ENCODE measurements at places on chromosomes 2 and 18. TPM values are rescaled to one million over a fixed set of nuclear protein-coding genes. Genes with fewer than 3 reads are reported as not detected.

Gene CFC1
- not detected for total RNA-seq

Gene SCN7A
- not detected for total RNA-seq

Gene LIMS3
- not detected for total RNA-seq

Gene RGPD8
- total RNA-seq, result 16.1 TPM

GRCh38 chr2:101828257-101828656, 130.8 kb downstream of the MAP4K4 start:
- DNase-seq, result no peak
- H3K36me3 ChIP-seq, result peaks cover 56% of the 10 kb centered on the region
- H3K27ac ChIP-seq, result no peak overlapping the region

- no peak overlapping the region for H3K4me3 ChIP-seq
- no peaks in the 10 kb centered on the region for H3K4me1 ChIP-seq
- H3K36me3 ChIP-seq, result no peaks in the 10 kb centered on the region
- H3K27ac ChIP-seq, result no peak overlapping the region
Measured at GRCh38 chr2:31785876-31786275, 205.1 kb upstream of the SRD5A2 start.

DNA sequence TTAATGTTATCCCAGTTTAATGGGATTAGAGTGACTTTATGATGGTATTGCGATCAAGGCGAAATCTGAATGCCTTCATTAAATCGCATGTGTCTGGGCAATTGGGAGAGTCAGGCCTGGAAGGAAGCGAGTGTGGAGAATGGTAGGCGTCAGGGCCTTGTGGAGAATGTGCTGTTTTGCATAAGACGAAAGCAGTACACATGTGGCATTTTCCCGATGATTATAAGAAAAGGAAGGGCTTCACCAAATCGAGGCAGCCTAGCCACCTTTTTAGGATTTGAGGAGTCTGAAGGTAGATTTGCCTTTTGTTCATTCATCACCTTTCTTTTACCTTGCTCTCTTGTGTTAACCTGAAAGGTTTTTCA, 1.0 kb downstream of the ZNF532 start:
- DNase-seq, result no peak
- peaks cover 3% of the 10 kb centered on the region for H3K36me3 ChIP-seq
- H3K27ac ChIP-seq, result no peak overlapping the region
- peaks cover 4% of the 10 kb centered on the region for H3K4me1 ChIP-seq

GRCh38 chr2:121577381-121577780, 46.7 kb downstream of the RNU4ATAC start:
- no peaks in the 10 kb centered on the region for H3K27me3 ChIP-seq
- no peak for DNase-seq
- peaks cover 4% of the 10 kb centered on the region for H3K4me1 ChIP-seq
- H3K27ac ChIP-seq, result no peak overlapping the region
- no peak overlapping the region for H3K4me3 ChIP-seq
- peaks cover 3% of the 10 kb centered on the region for H3K36me3 ChIP-seq

DNA sequence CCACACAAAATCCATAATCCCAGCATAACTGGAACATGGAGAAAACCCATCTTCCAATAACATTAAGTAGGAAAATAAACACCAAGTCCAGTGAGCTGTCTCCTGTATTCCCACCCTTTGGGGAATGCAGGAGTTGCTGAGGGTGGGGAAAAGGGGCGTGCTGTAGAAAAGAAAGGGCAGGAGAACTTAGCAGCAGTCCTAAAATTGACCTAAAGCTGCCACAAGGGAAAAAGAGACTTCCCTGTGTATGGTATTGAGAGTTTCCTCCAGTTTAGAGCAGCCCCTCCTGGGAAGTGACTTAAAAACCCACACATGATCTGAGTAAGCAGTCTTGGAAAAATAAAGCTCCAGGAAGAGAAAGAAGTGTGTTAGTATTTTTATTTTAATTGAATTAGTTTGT, 428.8 kb downstream of the THSD7B start:
- no peak overlapping the region for H3K27ac ChIP-seq
- no peaks in the 10 kb centered on the region for H3K4me1 ChIP-seq
- H3K36me3 ChIP-seq, result no peaks in the 10 kb centered on the region
- H3K27me3 ChIP-seq, result no peaks in the 10 kb centered on the region

DNA sequence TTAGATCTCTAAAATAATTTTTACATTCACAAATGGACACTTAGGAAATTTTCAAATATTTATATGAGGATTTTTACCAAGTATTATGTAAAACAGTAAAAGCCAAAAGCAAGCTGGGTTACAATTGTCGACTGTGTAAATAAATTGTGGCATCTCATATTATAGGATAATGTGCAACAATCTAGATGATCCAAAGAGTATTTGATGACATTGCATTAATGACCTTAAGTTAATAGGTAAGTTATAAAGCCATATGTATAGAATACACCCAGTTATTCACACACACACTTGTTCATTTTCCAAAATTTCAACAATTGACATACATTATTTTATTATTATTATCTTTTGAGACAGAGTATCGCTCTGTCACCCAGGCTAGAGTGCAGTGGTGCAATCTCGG, 69.3 kb downstream of the ATP8B1 start:
- H3K4me3 ChIP-seq, result no peak overlapping the region
- H3K27ac ChIP-seq, result no peak overlapping the region
- H3K4me1 ChIP-seq, result no peaks in the 10 kb centered on the region
- no peaks in the 10 kb centered on the region for H3K36me3 ChIP-seq

DNA sequence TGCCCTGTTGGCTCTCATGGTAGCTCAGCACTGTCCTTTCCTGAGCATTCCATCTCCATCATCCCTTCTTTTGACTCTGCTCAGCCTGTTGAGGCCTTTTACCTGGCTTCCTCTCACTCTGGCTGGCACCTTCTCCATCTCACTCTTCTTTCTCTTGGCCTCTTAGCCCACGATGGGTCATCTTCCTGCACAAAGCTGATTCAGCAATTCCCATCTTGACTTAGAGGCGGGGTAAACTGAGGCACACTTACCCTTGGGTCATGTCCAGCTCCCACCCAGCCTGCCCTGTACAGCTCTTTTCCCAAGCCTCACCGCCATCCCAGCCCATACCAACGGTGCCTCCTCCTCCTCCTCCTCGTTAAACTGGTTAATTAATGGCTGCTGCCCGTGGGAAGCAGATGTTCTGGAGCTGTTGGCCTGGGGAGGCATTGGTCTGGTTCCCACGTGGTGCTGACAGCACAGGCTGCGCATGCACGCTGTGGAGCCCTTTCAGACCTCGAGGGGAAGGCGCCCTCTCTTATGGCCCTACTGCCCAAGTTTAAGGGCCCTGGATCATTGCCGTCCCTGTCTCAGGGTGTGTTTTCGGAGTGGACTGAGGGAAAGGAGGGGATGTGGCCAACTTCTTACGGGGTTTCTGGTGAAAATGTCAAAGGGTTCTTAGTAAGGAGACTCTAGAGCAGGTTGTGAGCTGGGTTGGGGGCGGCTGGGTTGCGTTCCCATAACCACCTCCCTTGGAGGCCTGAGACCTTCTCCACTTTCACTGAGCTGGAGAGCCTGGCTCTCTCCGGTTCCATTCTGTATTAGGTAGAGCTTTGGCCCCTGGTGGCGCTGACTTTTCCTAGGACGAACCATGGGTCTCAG, 10.9 kb downstream of the WNT10A start:
- H3K27me3 ChIP-seq, result peaks cover 36% of the 10 kb centered on the region
- no peak for DNase-seq
- no peaks in the 10 kb centered on the region for H3K36me3 ChIP-seq
- H3K27ac ChIP-seq, result peak overlapping the region; percentile 46
- peak overlapping the region; percentile 4 for H3K4me3 ChIP-seq

All from activated T-helper 2 cell treated with anti-CD3 and anti-CD28 coated beads, Interferon-gamma antibody, Interleukin-2, Interleukin-4, amounts not matched to agents 10 μg/mL and 5 μg/mL and 100 μg/mL, durations not matched to agents 14 hours and 24 hours and 36 hours (primary cell).